ENCODE measurements at places on chromosomes 1 and 21. TPM values are rescaled to one million over a fixed set of nuclear protein-coding genes. Genes with fewer than 3 reads are reported as not detected.

Gene SLFNL1
- 0.09 TPM for total RNA-seq

Gene ABCG1
- 13.8 TPM for total RNA-seq

Gene CADM3
- not detected for total RNA-seq

GRCh38 chr1:164561472-164561871, 2.5 kb downstream of the PBX1 start:
- no peak for DNase-seq

- no peak for DNase-seq
Measured at GRCh38 chr1:150596095-150596892, 16.9 kb upstream of the MCL1 start.

- no peak for DNase-seq
Measured at GRCh38 chr1:54080598-54081049, 27.2 kb downstream of the TCEANC2 start.

DNA sequence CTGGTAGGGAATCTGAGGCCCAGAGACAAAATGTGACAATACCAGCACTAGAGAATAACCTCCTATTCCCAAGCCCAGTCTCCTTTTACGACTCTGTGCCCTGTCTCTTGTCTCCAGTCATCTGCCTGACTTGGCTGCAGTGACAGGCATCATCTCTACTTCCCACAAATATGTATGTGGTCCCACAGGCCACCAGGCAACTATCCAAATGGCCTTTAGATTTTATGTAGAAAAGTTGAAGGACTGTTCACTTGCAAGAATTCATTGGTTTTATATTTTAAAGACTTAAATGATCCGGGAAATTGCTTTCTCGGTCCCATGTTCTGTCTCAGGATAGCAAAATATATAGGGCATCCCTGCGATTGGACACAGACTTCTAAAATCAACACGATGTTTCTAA, 11.6 kb downstream of the KRTAP24-1 start:
- DNase-seq: no peak

- DNase-seq: no peak
Measured at GRCh38 chr1:29798699-29799566, 562.6 kb downstream of the PTPRU start.

DNA sequence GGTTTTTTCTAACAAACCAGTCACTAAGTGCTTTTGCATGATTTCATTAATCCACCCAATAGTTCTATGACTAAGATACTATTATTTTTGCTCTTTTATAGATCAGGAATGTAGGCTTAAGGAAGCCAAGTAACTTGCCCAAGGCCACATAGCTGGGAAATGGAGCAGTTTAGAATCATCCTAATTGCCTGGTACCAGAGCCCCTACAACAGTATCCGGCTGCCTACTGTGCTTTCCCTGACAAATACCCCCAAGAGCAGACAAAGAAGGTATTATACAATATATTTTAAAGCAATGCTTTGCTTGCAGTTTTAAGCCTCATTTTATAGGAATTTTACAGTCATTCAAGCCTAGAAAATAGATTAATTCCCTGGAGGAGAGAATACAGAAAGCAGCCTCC, 45.5 kb upstream of the RASAL2 start:
- DNase-seq: no peak

DNA sequence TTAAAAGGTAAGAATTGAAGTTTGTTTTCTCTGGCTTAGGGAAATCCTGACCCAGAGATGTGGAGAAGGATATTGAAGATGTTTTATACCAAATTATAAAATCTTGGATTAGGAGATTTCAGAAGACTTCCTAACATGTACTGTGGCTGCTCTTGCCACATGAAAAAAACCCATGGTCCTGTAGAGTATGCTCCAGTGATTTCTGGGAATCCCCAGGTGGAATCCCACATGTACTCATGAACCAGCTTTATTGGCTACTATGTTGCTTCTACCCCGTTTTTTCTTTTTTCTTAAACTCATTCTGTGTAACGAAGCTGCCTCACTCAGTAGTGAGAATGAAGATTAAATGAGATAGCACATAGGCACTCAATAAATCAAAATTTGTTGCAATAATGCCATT, 132.7 kb upstream of the SGIP1 start:
- no peak for DNase-seq

- no peak for DNase-seq
Measured at GRCh38 chr1:77322061-77322900, 40.5 kb downstream of the AK5 start.

DNA sequence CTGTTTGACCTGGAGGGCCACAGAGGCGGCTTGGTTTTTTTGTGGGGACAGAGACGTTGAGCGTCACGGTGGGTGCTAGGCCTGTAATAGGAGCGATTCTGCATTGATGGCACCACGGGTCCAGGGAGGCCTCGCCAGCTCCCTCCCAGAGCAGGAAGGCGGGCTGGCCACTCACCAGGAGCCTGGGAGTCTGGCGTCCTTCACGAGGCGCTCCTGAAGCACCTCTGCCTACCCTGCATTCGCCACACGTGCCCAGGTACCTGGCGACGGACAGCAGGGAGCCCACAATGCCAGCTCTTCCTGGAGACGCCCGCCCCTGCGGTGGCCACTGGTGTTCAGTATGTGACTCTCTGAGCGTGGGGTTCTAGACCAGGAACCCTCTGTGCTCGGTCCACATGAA, 69.9 kb upstream of the TRAPPC10 start:
- DNase-seq: no peak

DNA sequence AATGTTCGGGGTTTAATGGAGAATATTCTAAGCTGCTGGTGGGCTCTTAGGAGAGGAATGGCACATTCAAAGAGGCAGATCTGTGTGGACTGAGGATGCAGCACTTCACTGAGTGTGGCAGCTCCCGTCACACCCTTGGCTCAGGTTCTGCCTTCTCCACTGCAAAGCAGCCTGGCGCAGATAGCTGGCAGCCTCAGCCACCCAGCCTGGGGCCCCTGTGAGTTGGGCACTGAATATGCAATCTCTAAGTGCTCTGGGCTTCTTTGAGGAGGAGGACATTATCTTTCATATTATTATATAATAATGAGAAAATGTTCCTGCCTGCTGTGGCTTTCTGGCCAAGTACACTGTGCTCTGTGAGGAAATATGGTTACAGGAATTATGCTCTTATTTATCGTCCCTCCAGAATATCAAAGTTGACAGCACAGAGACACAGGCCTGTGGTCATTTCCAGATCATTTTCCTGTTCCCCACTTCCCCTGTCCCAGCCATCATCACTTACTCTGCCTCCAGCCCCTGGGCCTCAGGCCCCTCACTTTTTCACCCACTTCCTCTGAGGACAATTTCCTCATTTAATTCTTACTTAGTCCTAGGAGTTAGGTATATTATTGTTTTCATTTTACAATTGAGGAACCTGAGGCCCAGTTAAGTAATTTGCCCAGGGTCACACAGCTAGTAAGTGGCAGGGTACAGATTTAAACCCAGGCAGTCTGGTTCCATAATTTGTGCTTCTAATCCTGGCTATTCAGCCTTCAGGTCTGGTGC, 53.6 kb downstream of the MAB21L3 start:
- DNase-seq: no peak

- DNase-seq: no peak
Measured at GRCh38 chr1:32848354-32849063, 22.2 kb downstream of the FNDC5 start.

DNA sequence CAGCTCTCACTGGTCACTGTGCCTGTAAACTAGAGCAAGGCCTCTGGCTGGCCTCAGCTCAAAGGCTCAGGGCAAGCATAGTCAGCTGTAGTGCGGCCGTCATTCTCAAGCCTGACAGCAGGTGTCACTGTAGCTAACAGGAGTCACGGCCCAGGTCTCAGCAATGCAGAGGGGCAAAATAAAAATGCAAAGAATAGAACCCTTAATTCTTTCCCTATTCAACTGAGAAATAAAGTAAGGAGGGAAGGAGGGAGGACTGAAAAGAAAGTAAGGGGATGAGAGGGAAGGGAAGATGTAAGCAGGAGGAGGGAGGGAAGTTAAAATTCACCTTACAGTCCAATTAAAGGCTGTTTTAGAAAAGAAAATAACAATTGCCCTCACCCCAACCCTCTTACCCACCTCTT, 106.1 kb downstream of the KIAA0319L start:
- peak; percentile 88 for DNase-seq

DNA sequence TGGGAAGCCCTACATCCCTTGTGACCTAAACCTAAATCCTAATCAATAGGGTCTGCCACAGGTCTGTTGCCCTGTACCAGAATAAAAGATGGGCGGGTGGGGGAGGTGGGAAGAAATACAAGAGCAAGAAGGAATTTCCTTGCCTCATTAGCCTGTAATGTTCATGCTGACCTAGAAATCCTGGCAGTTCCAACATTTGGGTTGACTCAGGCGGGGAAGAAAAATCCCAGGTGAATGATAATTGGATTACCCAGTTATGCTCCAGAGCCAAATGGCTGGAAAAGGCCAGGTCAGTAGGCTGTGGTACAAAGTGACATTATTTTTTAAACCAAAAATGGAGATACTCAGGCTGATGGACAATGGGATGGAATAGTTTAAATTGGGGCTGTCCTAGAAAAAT, 27.3 kb upstream of the A3GALT2 start:
- no peak for DNase-seq

All from natural killer cell (primary cell).